ENCODE measurements at places on chromosomes 13 and 19. TPM values are rescaled to one million over a fixed set of nuclear protein-coding genes. Genes with fewer than 3 reads are reported as not detected.

- no peak overlapping the region for H3K27ac ChIP-seq
- DNase-seq: no peak
- no peak overlapping the region for H3K4me3 ChIP-seq
- H3K36me3 ChIP-seq: peaks cover 47% of the 10 kb centered on the region
- H3K27me3 ChIP-seq: no peaks in the 10 kb centered on the region
Observed at GRCh38 chr13:113345486-113345885, 18.4 kb downstream of the GRTP1 start.

DNA sequence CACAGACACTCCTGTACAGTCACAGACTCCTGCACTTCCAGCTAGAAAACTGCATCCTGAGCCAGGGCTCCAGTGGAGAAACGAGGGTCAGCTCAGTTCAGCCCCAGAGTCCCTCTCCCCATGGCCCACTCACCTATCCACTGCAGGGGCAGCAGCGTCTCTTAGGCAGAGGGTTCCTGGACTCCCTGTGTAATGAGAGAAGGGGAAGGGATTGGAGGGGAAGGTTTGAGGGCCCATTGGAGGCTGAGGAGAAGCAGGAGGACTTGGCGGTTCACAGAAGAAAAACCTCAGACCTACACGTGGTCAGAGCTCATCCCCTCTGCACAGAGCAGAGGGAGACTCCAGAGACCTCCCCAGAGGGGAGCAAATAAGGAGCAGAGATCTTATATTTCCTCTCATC is 9.2 kb upstream of the CEACAM18 start:
- no peak for DNase-seq
- H3K36me3 ChIP-seq: no peaks in the 10 kb centered on the region
- no peaks in the 10 kb centered on the region for H3K4me1 ChIP-seq
- no peak overlapping the region for H3K27ac ChIP-seq
- no peaks in the 10 kb centered on the region for H3K27me3 ChIP-seq
- H3K4me3 ChIP-seq: no peak overlapping the region

FFAR2 gene
- not detected for total RNA-seq

- H3K27ac ChIP-seq: no peak overlapping the region
- H3K36me3 ChIP-seq: no peaks in the 10 kb centered on the region
- no peak for DNase-seq
Observed at GRCh38 chr13:49516467-49516866, 20.7 kb downstream of the PHF11 start.

SRRM5 gene
- total RNA-seq: 0.25 TPM

CTXN1 gene
- total RNA-seq: 58.0 TPM

DNA sequence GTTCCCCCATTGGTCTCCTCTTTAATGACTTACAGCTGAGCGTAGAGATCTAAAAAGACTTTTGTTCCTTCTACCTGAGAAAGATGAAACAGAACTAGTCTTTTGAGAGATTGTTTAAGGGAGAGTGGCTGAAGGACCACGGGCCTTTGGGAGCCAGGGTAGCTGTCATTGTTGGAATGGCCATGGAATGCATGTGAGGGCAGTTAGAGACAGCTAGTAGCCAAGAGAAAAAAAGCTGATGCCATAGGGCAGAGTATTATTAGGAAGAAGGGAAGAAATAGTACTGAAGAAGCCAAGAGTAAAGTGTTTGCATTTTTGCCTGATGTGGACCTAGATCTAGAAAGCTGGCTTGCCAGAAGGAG is 5.6 kb downstream of the ZNF507 start:
- DNase-seq: no peak
- H3K36me3 ChIP-seq: peaks cover 50% of the 10 kb centered on the region
- no peak overlapping the region for H3K27ac ChIP-seq
- H3K27me3 ChIP-seq: no peaks in the 10 kb centered on the region
- no peaks in the 10 kb centered on the region for H3K4me1 ChIP-seq

GRCh38 chr19:42389899-42390298 is at the start of gene CNFN:
Gene CNFN (minus strand): TSS chr19:42390297. CDS start chr19:42389037, 1,260 bp downstream.
- DNase-seq: no peak
- no peaks in the 10 kb centered on the region for H3K4me1 ChIP-seq
- peaks cover 10% of the 10 kb centered on the region for H3K27me3 ChIP-seq
- H3K4me3 ChIP-seq: no peak within 1 kb of the TSS
- H3K27ac ChIP-seq: no peak within 1 kb of the TSS

DLEU7 gene
- 5.4 TPM for total RNA-seq

DNA sequence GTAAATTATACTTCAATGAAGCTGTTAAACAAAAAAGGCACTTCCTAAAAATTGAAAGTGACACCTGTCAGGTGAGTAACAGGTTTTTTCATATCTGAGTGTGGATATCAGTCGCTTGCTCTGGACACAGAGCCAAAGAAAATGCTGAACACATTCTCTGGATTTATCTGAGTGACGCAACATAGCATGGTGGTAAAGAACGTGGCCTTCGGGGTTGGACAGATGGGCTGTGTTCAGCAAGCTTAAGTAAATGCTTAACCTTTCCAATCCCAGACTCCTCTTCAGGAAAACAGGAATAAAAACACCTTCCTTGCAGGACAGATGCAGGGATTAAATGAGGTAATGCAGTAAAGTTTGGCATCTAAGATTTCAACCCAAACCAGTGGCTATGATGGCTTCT is 132.0 kb downstream of the FOXO1 start:
- peaks cover 3% of the 10 kb centered on the region for H3K4me1 ChIP-seq
- H3K27me3 ChIP-seq: no peaks in the 10 kb centered on the region
- H3K4me3 ChIP-seq: no peak overlapping the region
- no peak for DNase-seq
- H3K27ac ChIP-seq: no peak overlapping the region
- H3K36me3 ChIP-seq: no peaks in the 10 kb centered on the region

- no peaks in the 10 kb centered on the region for H3K36me3 ChIP-seq
- no peak overlapping the region for H3K27ac ChIP-seq
- H3K27me3 ChIP-seq: no peaks in the 10 kb centered on the region
- no peak overlapping the region for H3K4me3 ChIP-seq
- DNase-seq: no peak
Observed at GRCh38 chr19:16591803-16592556, 19.8 kb upstream of the SLC35E1 start.

DNA sequence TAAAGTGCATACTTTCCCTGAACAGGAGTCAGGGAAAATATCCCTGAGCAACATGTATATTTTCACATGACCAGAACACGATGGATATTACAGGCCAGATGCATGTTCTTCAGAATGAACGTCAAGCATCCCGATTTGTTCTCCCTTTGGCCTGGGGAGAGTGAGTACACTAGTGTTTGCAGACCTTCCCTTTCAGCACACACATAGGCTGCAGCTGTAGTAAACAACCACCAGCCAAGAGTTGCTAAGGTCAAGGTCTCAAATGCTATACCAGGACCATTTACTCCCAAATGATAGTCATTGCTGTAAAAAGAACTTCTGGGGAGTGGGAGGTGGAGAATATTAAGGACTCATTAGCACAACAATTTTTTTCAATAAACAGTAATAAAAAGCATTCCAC is 3.0 kb downstream of the KLF12 start:
- no peak overlapping the region for H3K4me3 ChIP-seq
- peaks cover 2% of the 10 kb centered on the region for H3K4me1 ChIP-seq
- H3K27me3 ChIP-seq: no peaks in the 10 kb centered on the region
- H3K36me3 ChIP-seq: no peaks in the 10 kb centered on the region
- H3K27ac ChIP-seq: no peak overlapping the region
- DNase-seq: no peak

GRCh38 chr13:23985839-23986238 is 88.5 kb upstream of the C1QTNF9B start:
- no peak for DNase-seq
- H3K27ac ChIP-seq: no peak overlapping the region
- H3K27me3 ChIP-seq: no peaks in the 10 kb centered on the region
- H3K4me3 ChIP-seq: no peak overlapping the region

GRCh38 chr19:11131471-11131870 is 24.1 kb downstream of the SPC24 start:
- no peak overlapping the region for H3K27ac ChIP-seq
- peaks cover 65% of the 10 kb centered on the region for H3K36me3 ChIP-seq
- no peaks in the 10 kb centered on the region for H3K27me3 ChIP-seq
- no peak for DNase-seq

GRCh38 chr19:29540114-29540513 is 14.3 kb downstream of the VSTM2B start:
- no peak overlapping the region for H3K4me3 ChIP-seq

DNA sequence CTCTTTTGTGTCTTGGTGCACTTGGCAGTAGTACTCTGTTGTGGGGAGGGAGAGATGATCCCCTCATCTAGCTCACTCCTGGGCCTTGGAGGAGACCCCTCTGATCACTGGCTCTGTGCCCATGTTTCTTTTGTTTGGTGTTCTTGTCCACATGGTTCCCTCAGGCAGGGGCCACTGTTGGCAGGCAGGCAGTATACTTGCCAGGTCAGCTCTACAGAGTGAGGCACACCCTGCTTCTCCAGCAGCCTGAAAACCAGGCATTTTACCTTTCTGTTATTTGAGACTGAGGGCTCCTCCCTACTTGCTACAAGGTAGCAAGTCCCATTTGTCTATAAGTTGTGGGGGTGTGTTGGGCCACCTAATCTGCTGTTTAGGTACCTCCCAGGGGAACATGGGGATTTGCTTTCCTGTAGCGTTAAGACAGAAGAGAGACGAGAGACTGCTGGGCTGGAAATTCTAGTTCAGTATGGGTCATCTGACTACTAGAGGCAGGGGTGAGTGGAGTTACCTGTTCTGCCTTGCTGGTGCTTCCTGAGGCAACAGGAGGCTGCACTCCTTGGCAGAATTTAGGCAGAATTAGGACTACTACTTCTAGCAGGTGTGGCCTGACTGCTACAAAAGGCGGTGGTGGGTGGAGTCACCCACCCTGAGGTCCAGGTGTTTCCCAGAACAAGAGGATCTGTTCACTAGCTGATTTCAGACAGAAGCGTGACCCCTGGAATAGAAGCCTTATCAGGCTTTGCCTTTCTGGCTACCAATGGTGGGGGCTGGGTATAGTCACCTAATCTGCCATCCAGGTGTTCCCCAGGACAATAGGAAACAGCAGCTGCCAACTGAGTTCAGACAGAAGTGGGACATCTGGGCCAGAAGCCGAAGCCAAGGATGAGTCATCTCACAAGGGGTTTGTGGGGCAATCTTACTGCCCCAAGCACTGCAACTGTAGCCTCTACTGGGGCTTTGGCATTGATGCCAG is 843.0 kb upstream of the ATXN8OS start:
- no peaks in the 10 kb centered on the region for H3K36me3 ChIP-seq
- no peak overlapping the region for H3K4me3 ChIP-seq
- H3K4me1 ChIP-seq: no peaks in the 10 kb centered on the region
- no peaks in the 10 kb centered on the region for H3K27me3 ChIP-seq
- H3K27ac ChIP-seq: no peak overlapping the region
- no peak for DNase-seq

GRCh38 chr13:27131906-27132305 is 39.7 kb downstream of the USP12 start:
- H3K27ac ChIP-seq: no peak overlapping the region
- H3K36me3 ChIP-seq: no peaks in the 10 kb centered on the region
- H3K27me3 ChIP-seq: no peaks in the 10 kb centered on the region
